Suprapubic skin (tissue), 4 donors: ENCODE measurements at places on chromosomes 12 and 14.

- no peak for DNase-seq
Observed at GRCh38 chr12:113855998-113856397, 110.1 kb downstream of the RBM19 start.

DNA sequence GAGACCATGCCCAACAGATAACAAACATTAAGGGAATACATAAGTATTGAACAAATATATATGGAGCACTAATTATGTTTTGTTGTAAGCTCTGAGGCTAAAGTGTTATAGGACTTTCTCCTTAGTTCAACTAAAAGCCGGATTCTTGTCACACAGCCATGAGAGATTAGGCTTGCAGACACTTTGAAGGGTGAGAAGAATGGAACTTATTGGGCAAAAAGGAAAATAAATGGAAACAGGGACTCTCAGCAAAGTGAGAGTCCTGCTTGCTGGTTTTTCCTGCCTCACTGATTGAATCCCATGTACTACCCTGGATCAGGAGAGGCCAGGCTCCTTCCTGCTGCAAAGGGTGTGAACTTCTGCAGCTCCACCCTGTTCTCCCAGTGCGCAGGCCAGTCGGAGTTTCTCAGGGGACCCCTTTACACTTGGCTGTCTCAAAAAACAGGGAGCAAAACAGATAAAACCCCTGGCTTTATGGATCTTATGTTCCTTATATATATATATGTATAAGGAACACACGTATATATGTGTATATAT is 77.1 kb upstream of the FUT8 start:
- no peak for DNase-seq

DNA sequence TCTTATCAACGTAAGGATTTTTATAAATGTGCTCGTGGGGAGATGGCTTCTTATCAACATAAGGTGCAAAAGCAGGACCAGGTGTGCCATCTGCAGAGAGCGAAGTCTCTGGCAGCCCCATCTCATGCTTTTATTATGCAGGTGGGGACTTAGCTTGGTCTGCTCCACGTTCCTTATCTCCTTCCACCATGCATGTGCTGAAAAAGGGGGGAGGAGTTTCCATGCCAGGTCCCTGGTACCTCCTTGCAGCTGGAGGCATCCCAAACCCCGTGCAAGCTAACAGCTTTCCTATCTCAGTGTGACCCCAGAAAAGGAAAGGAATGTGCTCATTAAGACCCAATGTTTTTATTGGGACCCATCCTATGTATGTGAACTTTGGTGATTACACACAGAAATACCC is 608.5 kb downstream of the TMEM121 start:
- DNase-seq = no peak

- no peak for DNase-seq
Observed at GRCh38 chr14:71381814-71382213, 474.6 kb downstream of the PCNX1 start.

DNA sequence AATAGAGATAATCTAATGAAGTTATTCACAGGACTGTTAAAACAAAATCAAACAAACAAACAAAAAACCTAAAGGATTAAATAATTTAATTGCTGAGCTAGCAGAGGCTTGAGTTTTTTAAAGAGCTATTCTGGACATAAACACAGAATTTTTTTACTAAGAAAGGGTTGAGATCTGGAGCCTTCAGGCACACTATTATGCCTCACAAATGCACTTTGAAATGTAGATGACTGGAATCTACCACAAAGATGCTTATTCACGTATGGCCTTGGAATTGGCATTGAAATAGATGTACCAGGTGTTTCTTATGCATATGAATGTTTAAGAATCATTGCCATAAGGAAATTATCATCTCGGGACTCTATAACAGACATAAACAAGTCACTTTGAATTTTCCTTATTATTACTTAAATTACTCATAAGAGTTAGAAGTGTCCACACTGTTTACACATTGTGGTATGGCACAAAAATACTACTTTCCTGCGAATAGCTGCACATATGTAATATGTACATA is 21.6 kb downstream of the PUS7L start:
- no peak for DNase-seq
